Inflammatory macrophage treated with lipopolysaccharide for 1 hour (primary cell): ENCODE measurements at places on chromosomes 1 and 21.
A peak's percentile ranks its signal among the peaks of the same experiment; 100 is the strongest.

DNA sequence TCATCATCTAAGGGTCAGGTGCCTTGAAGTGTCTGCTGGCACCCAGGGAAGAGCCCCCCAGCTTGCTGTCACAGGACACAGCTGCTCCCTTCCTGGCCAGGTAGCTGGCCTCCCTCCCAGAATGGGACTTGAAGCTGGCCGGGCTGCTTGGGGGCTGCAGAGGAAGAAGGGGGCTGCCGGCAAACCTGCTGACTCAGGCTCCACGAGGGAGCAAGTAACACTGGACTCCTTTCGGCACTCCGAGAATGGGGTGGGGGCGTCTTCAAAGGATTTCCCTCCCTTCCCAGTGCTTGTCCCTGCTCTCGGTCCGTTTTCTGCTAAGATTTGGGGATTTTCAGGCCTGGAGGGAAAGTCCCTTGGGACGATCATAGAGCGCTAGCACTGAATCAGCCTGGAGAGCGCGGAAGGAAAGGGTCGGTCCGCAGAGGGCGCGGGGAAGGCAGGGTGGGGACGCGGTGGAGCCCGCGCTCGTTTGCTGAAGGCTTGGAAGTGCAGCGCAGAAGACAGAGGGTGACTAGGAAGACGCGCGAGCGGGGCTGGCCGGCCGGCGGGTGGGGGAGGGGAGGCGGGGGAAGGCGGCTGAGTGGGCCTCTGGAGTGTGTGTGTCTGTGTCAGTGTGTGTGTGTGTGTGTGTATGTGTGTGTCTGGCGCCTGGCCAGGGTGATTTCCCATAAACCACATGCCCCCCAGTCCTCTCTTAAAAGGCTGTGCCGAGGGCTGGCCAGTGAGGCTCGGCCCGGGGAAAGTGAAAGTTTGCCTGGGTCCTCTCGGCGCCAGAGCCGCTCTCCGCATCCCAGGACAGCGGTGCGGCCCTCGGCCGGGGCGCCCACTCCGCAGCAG lies at the start of gene CSF1:
TSS of gene CSF1 (plus strand) at position 727 of the 840 bp plus-strand sequence. CDS start 175 bp downstream, outside the sequence.
- peak; percentile 93 for DNase-seq

- peak; percentile 29 for DNase-seq
Measured at GRCh38 chr1:151175863-151176262, at the start of gene TMOD4. Gene TMOD4 (minus strand): TSS chr1:151175981. CDS start chr1:151174875, 1,106 bp downstream.

DNA sequence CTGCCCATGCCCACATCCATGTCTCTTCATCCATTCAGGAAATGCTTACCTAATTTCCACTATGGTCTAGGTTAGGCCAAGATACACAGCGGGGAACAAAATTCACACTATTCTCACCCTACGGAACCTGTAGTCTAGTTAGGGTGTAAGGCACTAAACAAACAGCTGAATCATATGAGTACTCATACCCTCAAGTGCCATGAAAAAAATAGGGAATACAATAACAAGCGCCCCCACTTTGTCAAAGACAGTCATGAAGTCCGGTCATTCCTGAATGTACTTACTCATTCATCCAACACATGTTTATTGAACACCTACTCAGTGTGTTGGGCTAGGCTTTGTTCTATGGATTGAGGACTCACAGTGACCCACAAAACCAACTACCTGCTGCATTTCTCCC lies 6.2 kb upstream of the FYB2 start:
- no peak for DNase-seq

DNA sequence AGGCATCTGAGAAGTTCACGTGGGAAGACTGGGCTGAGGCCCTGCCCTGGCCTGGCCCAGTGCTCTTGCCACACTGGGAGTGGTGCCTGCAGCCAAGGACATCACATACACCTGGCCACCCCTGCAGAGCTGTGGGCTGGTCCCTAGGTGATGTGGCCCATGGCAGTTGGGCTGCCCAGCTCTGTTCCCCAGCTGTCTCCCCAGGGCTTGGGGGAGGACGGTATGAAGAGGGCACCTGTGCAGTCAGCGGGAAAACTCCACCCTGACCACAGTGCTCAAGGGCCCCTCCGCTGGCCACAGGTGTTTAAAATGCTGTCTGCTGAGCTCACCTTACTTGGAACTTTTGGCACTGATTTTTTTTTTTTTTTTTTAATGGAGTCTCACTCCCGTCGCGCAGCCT lies 120.4 kb upstream of the SLC25A33 start:
- no peak for DNase-seq

- DNase-seq = peak; percentile 36
Measured at GRCh38 chr1:158506369-158506987, 34.5 kb downstream of the OR10R2 start.

DNA sequence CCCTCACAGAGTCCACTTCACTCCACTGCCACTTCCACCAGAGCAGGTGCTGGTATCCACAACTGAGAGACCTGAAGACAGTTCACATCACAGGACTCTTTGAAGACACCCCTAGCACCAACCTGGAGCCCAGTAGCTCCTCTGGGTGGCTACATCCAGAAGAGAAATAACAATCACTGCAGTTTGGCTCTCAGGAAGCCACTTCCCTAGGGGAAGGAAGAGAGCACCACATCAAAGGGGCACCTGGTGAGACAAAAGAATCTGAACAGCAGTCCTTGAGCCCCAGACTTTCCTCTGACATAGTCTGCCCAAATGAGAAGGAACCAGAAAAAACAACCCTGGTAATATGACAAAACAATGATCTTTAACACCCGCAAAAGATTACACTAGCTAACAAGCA lies 113.2 kb downstream of the TENT5C start:
- no peak for DNase-seq

GRCh38 chr1:210301615-210302000 lies 27.1 kb upstream of the HHAT start:
- DNase-seq = no peak

- DNase-seq = no peak
Measured at GRCh38 chr21:36694031-36694515, 4.8 kb upstream of the SIM2 start.

DNA sequence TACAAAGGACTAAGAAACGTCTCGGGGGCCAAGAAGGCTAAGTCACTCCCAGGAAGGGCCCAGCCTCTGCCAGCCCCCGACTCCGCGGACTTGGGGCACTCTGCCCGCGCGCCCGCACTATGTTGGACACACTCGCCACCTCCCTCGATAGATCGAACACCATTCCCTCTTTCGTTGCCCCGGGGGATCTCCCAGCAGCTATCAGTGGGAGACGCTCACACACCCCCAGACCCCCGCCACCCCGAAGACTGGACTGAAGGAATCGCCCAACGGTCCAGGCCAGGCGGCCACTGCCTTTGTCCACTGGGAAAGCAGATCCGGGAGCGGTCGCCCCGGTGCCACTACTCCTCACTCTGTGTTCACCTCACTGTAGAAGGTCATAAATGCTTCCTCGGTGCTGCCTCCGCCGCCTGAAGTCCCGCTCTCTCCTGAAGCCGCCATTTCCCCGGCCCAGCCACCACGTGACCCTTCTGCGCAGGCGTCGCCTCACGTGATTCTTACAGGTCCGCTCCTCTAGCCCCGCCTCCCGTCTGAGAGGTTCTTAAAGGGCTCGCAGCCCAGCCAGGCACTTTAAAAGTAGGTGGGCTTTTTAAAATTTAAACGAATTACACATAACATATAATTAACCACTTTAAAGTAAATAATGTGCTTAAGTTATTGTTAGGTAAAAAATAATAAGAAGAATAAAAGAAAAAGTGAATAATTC lies at the start of gene DNAJC8:
TSS of gene DNAJC8 (minus strand) at position 472 of the 706 bp plus-strand sequence. CDS start at position 441, 31 bp downstream.
- DNase-seq = peak; percentile 90

GRCh38 chr1:34973326-34973725 lies 11.8 kb downstream of the TMEM35B start:
- no peak for DNase-seq

GRCh38 chr1:98422816-98423215 lies 238.7 kb upstream of the SNX7 start:
- DNase-seq = no peak

GRCh38 chr1:196608390-196609369 lies at the start of gene KCNT2:
Gene KCNT2 (minus strand): TSS chr1:196608440. CDS start chr1:196608309, 131 bp downstream.
- DNase-seq = peak; percentile 15

DNA sequence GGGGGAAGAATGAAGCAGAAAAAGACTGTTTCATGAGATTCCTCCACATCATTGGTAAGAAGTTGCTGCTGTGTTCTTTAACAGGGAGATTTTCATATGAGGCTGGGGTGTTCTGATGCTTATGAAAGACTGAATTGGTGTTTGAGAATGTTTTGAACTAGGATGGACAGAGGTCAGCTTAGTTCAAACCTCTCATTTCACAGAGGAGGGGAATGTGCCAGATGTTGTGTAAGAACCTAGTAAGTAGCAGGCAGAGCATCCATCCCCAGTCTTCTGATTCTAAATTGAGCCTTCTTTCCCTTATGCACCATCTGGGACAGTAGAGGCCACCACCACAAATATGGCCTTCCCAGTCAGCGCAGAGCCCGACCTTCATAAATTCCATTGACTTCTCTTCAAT lies 43.7 kb downstream of the SAMD13 start:
- no peak for DNase-seq

GRCh38 chr1:227741166-227741870 lies 6.1 kb downstream of the SNAP47 start:
- DNase-seq = no peak

DNA sequence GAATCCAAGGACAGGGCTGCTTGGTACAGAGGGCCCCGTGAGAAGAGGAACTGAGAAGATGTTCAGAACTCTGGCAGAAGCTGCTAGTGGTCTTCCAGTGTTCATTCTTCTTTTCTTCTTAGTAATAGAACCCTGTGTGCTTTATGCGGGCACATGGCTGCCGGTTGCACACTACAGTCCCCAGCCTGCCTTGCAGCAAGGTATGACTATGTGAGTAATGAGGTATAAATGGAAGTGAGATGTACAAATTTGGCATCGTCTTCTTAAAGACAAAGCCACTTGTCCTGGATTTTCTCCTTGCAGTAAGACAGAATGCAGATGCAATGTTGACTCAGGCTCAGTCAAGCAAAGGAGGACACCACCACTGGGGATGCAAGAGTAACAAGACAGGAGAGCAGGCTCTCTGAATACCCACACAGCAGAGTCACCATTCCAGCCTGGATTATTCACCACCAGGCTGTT lies 15.0 kb upstream of the ATP1B1 start:
- no peak for DNase-seq

DNA sequence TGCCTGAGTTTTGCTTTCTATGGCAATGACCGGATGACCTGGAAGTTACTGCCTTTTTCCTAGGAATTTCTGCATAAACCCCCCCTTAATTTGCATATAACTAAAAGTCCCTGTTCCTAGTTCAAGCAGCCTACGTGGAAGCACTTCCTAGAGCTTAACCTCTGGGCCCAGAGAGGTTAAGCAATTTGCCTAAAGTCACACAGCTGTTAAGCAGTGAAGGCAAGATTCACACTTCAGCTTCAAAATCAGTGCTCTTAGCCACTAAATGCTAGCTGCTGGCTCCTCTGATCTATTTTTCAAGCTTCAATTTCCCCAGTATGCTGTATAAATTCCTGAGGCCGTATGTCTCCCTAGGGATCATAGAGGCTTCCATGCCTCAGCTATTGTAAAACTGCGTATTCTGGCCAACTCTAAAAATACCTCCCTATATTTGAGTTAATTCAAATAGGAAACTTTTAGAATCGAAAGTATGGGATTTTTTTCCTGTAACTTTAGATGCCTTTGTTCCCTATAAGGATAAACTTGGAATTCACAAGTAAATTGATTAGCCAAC lies 53.1 kb upstream of the CD5L start:
- no peak for DNase-seq

DNA sequence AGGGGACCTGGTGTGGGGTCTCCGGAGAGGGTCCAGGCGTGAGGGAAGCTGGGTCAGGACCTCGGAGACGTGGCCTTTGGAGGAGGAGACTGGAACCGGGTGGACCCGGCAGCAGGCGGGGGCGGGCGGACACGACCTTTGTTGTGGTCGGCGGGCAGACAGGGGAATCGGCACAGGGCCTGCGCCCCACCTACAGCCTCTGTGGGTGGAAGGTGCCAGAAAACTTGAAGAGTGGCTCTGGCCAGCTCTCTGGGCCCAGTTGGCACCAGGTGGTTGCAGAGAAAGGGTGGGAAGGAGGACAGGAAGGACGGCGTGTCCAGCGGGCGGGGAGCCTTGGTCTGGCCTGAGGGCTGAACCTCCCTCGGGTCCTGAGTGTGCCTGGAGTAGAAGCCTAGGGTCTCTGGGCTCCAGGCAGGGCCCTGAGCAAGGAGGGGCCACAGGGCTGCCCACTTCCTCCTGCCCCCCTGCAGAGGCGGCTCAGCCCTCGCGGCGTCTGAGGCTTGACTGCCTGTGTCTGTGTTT lies 7.7 kb upstream of the TTLL10 start:
- DNase-seq = no peak

DNA sequence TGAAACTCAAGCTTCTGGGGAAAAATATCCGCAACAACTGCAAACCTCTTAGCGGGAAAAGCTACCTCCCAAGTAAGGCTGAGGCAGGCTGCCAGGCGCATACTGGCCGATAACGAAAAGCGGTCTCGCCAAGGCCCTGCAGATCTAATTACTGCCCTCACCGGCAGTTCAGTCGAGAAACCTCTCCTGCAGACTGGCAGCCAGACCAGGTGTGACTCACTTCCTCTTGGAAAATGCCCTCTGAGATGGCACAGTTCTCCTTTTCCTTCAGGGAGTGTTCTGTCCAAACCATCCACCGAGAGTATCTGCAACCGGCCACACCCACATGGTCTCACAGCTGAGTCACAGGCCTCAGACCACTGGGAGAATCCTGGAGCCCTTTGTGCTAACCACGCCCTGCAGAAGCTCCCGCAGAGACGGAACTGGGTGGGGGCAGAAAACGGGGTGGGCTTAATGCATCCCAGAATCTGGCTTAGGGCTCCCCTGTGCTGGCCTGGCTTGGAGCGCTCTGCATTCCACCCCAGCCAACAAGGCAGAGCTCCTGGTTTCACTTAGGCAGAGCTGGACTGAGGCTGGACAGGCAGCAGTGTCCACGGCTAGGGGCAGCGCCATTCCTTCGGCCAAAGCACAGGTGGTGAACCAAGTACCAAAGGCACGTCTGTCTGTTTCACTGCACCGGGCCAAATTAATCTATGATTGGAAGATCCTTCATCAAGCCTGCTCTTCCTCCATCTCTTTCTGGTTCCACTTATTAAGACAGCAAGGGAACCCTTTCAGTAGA lies 1.2 kb downstream of the S100A10 start:
- DNase-seq = peak; percentile 94

DNA sequence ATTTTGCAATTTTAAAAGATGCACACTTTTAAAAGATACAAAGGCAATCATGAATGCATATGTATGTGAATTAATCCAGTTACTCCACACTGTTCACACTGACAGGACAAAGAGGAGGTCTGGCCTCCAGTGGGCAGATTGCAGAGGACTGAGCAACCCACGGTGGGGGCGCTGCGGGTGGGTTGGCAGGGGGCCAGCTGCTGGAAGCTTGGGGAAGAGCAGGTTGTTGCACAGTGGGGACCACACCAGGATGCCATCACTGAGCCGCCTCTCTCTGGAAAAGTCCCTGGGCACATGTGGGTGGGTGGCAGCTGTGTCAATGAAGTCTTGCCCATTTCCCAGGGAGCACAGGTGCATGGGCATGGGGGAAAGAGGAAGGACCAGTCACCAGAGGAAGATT lies 12.7 kb upstream of the PADI4 start:
- no peak for DNase-seq
